Dermis microvascular lymphatic vessel endothelial cell (primary cell): ENCODE measurements at places on chromosomes 6 and 20. TPM values are rescaled to one million over a fixed set of nuclear protein-coding genes. Genes with fewer than 3 reads are reported as not detected.

Gene CNR1
- total RNA-seq, result under 0.01 TPM in 1 of 2 replicates, not detected in the other

Gene SNAP25
- total RNA-seq, result under 0.01 TPM in 1 of 2 replicates, not detected in the other

Gene TNFRSF21
- 60.7 and 120 TPM in 2 replicates for total RNA-seq

Gene HTR1E
- not detected in 2 replicates for total RNA-seq

Gene CST11
- total RNA-seq, result not detected in 2 replicates

Gene SYNDIG1
- total RNA-seq, result not detected in 2 replicates

Gene PFDN6
- total RNA-seq, result 21.0 and 31.5 TPM in 2 replicates

Gene ADGRG6
- total RNA-seq, result 3.3 and 7.6 TPM in 2 replicates

Gene C20orf144
- total RNA-seq, result under 0.01 TPM in 1 of 2 replicates, not detected in the other

Gene SAMD3
- total RNA-seq, result not detected in 2 replicates

Gene TP53TG5
- total RNA-seq, result not detected in 2 replicates

Gene ADGB
- not detected in 2 replicates for total RNA-seq

Gene RAET1G
- under 0.01 and 0.13 TPM in 2 replicates for total RNA-seq

Gene CEP43
- total RNA-seq, result 6.4 and 10.3 TPM in 2 replicates

Gene MCCD1
- total RNA-seq, result not detected in 2 replicates

Gene CD83
- total RNA-seq, result 2.1 and 3.8 TPM in 2 replicates

Gene SIRPB1
- total RNA-seq, result 1.3 TPM in 2 replicates
